M059J (cell line): ENCODE measurements at places on chromosomes 7 and 10.
A peak's percentile ranks its signal among the peaks of the same experiment; 100 is the strongest.

DNA sequence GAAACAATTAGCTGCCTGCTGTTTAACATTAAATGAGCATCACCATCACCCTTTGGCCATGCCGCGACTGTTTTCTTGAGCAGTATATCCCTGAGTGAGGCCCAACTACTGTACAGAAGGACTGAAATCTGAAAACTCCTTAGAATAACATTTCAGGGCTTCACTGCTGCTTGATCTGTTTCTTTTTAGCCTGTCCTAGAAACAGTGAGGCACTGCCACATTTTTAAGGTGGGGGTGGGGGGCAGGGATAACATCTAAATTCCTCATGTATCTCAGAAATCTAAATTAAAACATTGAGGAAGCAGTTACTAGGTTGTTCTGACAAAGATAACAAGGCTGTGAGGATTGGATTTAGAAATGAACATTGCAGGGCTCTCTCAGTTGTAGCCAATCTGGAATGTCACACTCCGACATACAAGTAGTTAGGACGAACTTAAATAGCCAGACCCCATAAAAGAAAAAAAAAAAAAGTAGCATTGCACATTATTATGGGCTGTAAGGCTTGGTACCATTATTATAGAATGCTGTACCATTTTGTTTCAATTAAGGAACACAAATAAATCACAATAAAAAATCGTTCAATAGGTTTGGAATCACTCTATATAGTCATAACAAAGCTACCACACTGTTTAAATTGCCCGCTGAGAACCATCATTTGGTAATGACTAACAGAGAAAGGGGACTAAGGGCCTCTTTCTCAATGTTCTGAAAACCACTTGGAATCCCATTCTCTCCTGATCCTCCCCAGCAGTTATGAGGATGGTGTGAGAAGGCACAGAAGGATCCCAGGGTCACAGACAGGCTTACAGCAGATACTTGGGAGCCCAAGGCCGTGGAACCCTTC, 256.1 kb downstream of the INHBA start:
- no peak for DNase-seq

GRCh38 chr7:97007583-97007861, 2.2 kb downstream of the DLX6 start:
- no peak for DNase-seq

- DNase-seq = peak; percentile 48
Measured at GRCh38 chr10:24360282-24361127, 151.6 kb downstream of the KIAA1217 start.

DNA sequence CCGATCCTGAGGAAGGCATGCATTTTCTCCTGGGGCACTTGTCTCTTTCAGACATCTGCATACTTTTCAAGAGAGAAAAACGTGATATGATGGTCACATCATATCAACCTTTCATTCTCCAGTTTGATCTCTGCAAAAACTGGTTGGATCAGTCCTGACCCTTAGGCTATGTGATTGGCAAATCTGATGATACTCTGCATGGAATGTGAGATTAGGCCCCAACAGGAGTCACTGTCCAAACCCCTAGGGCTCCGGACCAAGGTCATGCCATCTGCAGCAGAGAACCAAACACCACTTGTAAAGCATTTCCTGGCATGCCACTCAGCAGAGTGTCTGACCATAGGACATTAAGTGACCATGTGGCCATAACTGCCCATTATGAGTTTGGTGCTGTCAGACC, 8.6 kb downstream of the GCK start:
- no peak for DNase-seq

GRCh38 chr7:88200789-88201188, 19.0 kb downstream of the SRI start:
- DNase-seq = no peak

GRCh38 chr10:27461312-27461711, 42.8 kb upstream of the RAB18 start:
- DNase-seq = no peak

DNA sequence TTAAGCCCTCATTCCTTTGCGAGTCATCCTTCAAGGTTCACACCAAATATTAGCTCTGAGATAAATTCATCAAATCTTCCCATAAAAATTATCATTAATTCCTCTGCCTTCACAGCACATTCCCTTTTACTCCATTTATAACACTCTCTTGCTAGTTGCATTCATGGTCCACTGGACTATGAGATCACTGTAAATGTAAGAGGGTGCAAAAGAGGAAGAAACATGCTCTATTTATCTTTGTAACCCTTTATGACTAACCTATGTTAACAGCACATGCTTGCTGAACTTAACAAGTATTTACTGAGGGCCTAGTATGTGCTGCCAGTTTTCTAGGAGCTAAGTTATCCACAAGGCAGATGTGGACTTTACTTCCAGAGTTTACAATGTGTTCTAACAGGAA, 86.7 kb upstream of the TMEM168 start:
- no peak for DNase-seq

GRCh38 chr7:82221152-82221674, 222.4 kb downstream of the CACNA2D1 start:
- no peak for DNase-seq

- peak; percentile 61 for DNase-seq
Measured at GRCh38 chr7:148575640-148576411, 14.7 kb upstream of the C7orf33 start.

GRCh38 chr7:156174428-156174827, 362.2 kb upstream of the SHH start:
- no peak for DNase-seq

DNA sequence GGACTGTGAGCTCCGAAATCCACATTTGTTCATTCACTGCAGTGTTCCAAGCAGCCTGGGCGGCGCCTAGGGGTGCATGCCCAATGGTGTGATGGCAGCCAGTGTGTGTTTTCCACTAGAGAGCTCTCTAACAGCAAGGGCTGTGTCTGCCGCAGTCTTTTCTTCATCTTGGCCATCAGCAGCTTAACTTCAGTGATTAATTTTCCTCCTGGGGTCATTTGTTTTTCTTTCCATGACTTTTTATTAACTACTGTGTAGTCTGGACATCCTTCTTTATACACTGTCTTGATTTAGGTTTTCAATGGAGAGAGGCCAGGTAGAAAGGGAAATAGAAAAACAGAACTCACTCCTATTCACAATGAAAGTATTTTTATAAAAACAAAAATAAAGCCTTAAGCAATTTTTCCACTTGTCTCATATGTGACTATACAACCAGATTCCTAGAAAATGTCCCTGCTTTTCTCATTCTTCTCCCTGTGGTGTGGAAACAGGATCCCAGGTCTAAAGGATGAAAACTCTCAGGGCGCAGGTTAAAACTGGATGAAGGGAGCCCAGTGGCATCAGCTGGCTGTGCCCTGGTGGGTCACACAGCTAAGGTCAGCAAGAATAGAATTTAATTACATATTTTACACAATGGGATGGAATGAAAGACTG, 176.8 kb downstream of the PKD1L1 start:
- DNase-seq = peak; percentile 86

- peak; percentile 88 for DNase-seq
Measured at GRCh38 chr10:114388275-114388674, 16.0 kb downstream of the AFAP1L2 start.

- DNase-seq = peak; percentile 16
Measured at GRCh38 chr7:47852330-47853245, 95.7 kb downstream of the PKD1L1 start.

GRCh38 chr7:153030976-153031375, 271.4 kb downstream of the ACTR3B start:
- no peak for DNase-seq

DNA sequence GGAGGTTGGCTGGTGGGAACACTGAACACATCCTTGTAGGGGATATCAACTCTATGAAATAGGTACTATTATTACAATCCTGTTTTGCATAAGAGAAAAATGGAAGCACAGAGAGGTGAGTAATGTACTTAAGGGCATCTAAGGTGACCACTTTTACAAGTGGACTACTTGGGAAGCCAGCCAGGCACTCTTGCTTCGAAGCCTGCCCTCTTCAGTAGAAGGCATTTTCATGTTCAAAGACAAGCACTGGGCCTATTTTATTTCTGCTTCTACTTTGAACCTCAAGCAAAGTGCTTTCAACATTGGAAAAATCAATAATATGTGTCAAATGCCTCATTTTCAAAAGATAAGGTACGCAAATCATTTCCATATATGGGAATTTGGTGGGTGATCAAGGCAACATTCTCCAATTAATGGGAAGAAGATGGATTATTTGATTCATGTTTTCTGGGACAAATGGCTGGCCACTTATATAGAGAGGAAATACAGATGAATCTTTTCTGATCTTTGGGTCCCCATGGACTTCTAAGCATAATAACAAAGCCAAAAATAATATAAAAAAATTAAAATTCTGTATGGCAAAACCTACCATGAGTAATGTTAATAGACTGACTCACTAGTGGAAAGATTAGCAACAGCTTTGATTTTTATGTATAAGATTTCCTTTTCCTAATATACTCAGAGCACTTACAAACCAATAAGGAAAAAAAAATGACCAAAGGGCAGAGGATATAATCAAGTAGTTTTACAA, 270.2 kb downstream of the FRMD4A start:
- DNase-seq = peak; percentile 53

DNA sequence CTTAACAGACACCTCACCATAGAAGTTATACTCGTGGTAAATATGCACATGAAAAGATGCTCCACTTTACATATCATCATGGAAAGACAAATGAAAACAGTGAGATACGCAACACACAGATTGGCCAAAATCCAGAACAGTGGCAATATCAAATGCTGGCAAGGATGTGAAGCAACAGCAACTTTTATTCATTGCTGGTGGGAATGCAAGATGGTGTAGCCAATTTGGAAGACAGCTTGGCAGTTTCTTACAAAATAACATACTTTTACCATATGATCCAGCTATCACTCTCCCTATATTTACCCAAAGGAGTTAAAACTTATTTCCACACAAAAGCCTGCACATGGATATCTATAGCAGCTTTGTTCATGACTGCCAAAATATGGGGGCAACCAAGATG, 46.4 kb downstream of the SGCE start:
- DNase-seq = no peak

GRCh38 chr7:66283003-66283920, 78.1 kb downstream of the TPST1 start:
- peak; percentile 86 for DNase-seq

DNA sequence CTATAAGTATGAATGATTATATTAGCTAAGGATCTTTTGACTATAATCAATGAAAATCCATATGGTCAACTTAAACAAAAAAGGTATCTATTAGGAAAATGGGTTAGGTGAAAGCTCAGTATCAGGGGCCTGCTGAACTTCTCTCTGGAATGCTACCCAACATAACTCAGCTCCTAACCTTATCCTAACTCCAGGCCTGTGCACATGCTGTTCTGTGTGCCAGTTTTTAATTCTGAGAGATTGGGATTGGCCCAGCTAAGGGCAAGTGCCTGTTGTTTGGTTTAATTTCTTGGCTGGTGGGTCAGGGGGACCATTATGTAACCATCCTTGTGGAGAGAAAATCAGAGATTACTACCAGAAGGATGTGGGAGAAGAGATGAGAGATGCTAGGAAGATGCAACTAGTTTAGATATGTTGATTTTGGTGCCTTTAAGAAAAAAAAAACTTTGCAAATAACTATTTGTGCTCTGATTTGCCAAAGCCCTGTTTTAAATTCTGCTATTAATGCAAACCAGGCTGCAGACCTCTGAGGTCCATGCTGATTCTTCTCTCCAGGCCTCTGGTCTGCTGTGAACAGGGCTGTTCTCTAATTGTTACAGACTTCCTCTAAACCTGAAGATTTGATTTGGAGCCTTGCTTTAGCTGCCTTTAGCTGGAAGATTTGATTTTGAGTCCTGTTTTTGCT, 23.9 kb upstream of the HDAC9 start:
- DNase-seq = no peak

DNA sequence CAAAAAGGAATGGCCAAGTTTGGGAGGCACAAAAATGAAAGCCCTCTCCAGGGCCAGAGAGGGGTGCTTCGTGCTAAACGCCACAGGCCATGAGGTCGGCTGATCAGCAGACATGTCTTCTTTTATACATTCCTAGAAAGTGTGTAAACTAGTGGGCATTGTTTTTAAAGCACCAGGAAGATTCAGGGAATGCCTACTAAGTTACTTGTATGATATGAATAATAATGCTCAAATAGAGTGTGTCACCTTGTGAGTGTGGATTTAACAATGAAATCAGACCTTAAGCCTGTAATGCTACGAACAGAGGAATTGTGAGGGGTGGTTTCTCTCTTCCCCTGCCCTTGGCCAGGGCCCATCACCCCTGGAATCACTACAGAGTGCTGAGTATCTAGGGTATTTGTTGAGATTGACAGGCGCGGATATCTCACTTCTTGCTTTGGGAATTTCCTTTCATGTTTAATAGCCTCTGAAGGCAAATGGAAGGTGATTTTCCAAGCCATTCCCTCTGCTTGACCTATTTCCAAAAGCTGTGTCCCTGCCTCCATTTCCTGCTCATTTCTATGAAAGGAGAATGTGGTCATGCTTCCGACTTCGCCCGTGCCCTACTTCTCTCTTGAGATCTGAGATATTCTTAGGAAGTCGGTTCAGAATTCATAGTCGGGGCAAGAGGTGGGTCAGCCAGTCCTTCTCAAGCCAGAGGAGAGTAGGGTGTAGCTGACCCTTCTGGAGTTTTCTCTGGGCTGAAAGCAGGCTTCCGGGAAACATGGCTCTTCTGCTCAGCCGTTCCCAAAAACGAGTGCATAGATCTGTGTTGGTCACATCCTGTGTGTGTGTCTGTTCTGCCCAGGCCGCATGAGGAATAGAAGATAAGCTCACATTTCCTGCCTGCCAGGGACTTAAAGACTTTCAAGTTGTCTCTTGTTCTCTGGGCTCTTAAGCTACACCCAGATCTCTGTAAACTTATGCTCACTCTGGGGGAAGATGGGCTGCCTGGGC, 167.8 kb upstream of the ITGB1 start:
- DNase-seq = peak; percentile 41
